Pulmonary artery endothelial cell (primary cell): ENCODE measurements at places on chromosomes 7 and 10. TPM values are rescaled to one million over a fixed set of nuclear protein-coding genes. Genes with fewer than 3 reads are reported as not detected.

Gene POU6F2
- not detected in 2 replicates for total RNA-seq

Gene CCDC3
- 0.18 and 0.66 TPM in 2 replicates for total RNA-seq

Gene CAV1
- total RNA-seq = 1,552 and 2,041 TPM in 2 replicates

Gene HOXA2
- total RNA-seq = 0.59 and 1.0 TPM in 2 replicates

Gene DCLRE1A
- total RNA-seq = 7.1 and 9.3 TPM in 2 replicates

Gene SCRN1
- 29.6 and 114 TPM in 2 replicates for total RNA-seq

Gene VPS37D
- 2.5 and 4.3 TPM in 2 replicates for total RNA-seq

Gene CCL26
- total RNA-seq = not detected in 2 replicates

Gene EN2
- 0.04 TPM in 1 of 2 replicates, not detected in the other for total RNA-seq

Gene SLC16A9
- 0.07 TPM in 1 of 2 replicates, not detected in the other for total RNA-seq

Gene KMT2E
- total RNA-seq = 83.0 and 103 TPM in 2 replicates

Gene TMEM213
- total RNA-seq = not detected in 2 replicates

Gene FRMPD2
- total RNA-seq = not detected in 2 replicates

DNA sequence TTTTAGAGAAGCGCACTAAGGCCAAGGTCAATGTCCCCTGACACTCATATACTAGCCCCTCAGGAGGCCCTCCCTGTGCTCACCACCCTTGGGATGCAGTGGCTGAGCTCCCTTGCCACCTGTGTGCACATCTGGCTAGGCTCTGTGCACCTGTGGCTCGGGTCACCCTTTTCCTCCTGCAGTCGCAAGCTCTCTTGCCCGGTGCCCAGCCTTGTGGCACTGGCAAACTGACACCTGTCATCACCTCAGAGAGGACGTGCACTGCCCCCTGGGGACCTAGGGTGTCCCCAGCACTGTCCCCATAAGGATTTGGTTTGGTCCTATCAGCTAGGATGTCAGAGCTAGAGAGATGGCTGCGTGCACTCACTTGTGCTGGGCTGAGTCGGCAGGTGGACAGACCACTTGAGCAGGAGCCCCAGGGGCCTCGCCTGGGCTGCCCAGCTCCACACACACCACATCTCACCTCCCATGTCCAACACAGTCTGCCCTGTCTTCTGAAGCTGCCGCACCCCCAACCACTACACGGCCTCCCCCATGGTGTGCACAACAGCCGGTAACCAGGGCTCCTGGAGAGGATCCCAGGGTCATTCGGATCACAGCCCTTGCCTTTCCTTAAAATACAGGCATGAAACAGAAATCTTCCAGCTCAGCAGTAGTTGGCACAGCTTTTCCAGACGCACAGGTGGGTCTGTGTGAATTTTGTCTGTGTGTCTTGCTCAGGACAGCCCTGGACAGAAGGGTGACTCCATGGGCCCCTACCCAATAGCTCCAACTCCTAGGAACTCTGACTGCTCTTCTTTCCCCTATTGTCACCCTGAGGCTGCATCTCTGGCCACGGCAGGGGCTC lies 111.0 kb downstream of the GRID1 start:
- no peak for DNase-seq

- no peak for DNase-seq
Observed at GRCh38 chr10:117942226-117942625, 104.5 kb downstream of the RAB11FIP2 start.

DNA sequence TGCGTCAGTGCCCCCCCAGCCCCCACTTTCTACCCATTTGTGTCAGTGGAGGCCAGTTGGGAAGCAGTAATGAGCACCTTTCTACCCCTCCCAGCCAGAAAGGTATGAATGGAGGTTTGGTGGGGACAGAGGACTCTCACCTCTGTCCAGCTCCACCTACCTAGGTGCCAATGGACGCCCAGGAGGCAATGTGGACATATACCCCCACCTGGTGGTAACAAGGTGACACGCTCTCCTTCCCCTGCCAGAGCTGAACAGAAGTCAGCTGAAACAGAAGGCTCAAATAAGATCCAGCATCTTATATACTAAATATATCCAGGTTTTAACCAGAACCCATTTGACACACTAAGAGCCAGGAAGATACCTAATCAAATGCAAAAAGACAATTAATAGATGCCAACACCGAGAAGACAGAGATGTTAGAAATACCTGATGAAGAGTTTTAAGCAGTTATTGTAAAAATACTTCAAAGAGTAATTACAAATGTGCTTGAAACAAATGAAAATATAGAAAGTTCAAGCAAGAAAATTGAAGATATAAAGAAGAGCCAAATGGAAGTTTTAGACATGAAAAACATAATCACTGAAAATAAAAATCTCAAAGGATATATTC lies 18.4 kb upstream of the SORCS3 start:
- DNase-seq = no peak

DNA sequence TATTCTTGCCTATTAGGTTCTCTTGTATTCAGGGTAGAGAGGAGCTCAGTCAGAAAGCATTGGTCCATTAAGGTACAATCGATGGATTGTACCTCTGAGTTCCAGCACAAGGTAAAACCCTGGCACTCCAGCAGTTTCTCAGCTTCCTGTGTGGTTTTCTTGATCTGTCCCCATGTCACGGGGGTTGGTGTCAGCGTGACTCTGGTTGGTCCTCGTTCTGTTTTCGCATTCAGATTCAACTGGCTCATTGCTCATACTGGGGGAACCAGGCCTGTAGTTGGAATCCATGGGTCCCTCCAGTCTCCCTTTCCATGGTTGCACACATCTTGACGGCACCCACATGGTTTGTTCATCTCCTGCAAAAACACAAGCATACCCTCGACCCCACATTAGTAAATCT lies 32.7 kb upstream of the RASGEF1A start:
- DNase-seq = no peak

DNA sequence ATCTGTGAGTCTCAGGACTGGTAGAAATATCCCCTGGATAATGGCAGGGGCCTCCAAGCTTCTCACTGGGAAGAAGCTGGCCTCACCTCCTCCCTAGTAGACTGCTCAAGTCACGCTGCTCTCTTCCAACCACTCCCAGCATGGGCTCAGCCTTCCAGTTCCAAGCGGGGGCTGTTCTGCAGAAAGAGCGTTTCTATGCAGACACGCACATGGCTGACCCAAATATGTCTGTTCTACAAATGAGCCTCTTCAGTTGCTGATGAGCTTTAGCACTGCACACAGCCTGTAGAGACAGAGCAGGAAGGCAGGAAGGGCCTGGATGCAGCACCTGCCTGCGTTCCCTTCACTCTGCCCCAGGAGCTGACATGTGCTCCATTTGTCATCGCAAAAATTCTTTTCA lies 523.9 kb upstream of the MGMT start:
- no peak for DNase-seq

DNA sequence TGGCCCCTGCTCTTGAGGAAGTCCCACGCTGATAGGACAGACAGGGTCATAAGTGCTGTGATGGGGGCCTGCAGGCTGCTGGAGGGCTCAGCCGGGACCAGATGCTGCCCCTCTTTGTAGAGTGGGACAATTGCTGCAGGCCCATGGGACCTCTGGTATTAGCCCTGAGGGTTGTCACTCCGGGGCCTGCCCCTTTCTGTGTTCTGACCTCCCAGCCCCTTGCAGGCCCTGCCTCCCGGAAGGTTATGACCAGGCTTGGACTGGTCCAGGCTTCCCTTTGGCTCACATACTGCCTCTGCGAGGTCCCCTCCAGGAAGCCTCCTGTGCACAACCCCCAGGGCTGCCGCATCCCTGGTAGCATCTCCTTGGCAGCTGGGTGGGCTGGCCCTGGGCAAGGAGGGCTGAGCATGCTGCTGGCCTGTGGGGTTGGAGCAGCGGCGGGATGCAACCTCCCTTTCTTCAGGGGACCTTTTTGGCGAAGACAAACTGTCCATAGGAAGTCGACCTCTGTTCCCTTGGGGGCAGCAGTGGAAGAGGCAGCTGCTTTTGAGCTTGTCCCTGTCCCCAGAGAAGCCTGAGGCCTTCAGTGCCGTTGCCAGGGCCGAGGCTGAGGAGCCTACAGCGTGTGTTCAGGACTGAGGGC lies 8.8 kb downstream of the LIMK1 start:
- no peak for DNase-seq

DNA sequence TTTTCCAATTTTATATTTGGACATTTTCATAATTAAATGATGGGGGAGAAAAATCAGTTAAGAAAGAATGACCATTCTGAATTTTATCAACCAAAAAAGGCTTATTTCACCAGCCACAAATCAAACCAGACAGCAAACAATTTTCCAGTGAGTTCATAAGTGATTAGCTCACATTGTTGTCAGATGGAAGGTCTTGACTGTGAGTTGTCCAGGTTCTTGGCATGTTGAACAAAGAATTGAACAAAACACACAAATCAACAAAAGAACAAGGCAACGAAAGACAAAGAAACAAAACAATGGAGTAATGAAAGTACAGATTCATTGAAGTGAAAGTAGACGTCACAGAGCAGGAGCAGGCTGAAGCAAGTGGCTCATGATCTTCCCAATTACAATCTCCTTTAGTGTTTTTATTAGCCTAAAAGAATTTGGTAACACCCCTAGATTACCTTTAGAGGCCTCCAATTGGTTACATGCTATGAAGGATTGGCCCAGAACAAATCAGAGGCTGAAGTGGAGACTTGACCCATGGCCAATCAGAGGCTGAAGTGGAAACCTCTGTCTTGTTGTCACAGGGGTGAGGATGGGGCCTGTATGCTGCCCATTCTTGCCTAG lies 248.7 kb downstream of the NEBL start:
- DNase-seq = no peak

GRCh38 chr7:3497796-3498195 lies 196.7 kb downstream of the SDK1 start:
- no peak for DNase-seq

- DNase-seq = no peak
Observed at GRCh38 chr7:87318741-87319140, 26.7 kb upstream of the CROT start.

- no peak for DNase-seq
Observed at GRCh38 chr10:75314570-75314969, 78.8 kb upstream of the COMTD1 start.

DNA sequence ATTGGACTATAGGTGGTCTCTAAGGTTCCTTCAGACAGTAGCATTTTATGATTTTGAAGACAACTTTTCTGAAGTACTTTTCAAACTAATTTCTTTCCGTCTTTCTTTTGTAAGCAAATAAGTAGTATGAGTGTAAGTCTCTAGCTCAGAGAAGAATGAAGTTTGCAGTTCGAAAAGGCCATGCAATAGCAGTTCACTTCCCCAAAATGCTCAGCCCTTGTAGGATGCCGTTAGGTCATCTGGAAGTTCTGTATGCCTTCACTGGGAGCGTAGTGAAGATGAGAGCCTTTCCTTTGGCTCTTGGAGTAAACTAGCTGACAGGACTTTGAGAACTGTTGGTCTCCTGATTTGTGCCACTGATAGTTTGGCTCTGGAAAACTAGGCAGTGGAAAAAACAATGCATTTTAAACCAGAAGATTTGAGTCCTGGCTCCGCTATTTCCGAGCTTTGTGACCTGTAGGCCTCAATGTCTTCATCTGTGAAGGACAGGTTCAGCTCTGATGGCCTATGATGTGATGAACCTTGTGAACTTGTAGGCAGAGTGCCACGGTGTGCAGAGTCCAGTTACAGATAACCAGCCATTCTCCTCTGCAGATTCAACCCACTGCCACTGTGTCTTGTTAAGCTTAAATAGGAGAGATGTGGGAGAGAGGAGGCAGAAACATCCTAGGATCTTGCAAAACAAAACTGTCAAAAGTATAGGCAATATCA lies 18.8 kb downstream of the SGPL1 start:
- DNase-seq = no peak

GRCh38 chr10:60237977-60238758 lies 151.5 kb downstream of the ANK3 start:
- DNase-seq = no peak

GRCh38 chr10:44369854-44370253 lies 15.0 kb downstream of the CXCL12 start:
- no peak for DNase-seq

DNA sequence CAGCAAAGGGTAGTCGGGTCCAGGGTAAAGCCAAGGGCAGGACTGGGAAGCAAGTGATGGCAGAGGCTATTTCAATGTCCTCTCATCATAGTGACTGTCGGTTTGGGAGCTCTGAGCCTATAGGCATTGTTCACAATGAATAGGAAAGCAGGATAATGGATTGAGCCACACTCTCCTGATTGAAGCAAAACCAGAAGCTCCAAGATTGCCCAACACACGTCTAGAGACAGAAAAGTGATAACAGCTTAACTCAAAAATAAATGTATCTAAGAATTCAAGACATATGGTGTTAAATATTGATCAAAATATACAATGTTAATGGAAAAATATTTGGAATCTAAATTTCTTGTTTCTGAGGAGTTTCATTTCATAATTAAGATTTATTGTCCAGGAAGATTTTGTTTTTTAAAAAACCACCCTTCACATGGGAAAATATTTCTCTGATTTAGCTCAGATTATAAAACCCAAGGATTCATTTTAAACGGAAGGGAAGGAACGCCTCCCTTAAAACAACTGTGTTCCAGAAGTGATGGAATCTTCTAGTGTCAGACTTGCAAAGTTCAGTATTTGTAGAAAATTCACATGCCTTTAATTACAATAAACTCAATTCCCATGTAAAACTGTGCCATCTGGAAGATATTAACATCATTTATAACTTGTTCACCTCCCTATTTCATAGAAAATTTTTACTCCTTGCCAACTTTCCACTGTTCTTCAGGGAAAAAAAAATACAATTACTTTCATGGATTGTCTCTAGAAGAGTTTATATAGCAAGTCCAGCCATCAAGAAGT lies 54.5 kb downstream of the NRP1 start:
- DNase-seq = no peak
